Left renal cortex interstitium (tissue), 4 donors: ENCODE measurements at places on chromosomes 16 and 17.

- DNase-seq = no peak
Observed at GRCh38 chr17:73560661-73561060, 83.6 kb downstream of the SDK2 start.

GRCh38 chr17:29037739-29038084 is 5.2 kb upstream of the PIPOX start:
- DNase-seq = no peak

DNA sequence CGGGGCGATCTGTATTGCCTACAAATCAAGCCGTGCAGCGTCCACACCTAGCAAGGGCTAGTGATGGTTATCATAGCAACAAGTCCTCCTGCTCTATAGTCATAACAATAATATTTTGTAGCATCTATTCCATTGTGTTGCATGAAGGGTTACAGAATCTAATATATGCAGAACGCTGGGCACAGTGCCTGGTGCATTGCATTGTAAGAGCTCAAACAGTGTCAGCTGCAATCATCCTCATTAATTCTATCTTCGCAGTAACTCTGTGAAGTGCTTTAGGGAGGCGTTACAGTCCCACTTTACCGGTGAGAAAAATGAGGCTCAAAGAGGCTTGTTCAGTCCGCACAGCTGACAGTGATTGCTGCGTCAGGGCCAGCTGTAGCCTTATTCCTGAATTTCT is 149.4 kb downstream of the RBFOX1 start:
- DNase-seq = no peak

- DNase-seq = peak; percentile 8
Observed at GRCh38 chr16:24635900-24636610, 93.4 kb upstream of the TNRC6A start.

GRCh38 chr16:15556130-15556529 is 86.8 kb downstream of the MARF1 start:
- DNase-seq = no peak

DNA sequence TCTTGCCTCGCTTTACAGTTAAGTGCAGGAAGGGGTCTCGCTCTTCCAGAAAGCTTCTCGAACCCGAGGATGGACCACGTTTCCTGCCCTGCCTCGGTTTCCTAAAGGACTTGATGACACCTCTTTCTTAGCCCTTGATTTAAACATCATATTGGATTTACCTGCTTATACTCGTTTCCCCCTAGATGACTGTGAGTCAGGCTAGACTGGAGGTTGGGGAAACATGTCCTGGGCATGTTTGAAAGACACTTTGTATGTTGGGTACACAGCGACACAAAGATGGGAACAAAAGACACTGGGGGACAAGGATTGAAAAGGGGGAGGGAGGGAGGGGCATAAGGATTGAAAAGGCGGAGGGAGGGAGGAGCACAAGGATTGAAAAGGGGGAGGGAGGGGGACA is 30.0 kb downstream of the SDK2 start:
- DNase-seq = no peak

- no peak for DNase-seq
Observed at GRCh38 chr17:335691-336090, 16.9 kb downstream of the RPH3AL start.

DNA sequence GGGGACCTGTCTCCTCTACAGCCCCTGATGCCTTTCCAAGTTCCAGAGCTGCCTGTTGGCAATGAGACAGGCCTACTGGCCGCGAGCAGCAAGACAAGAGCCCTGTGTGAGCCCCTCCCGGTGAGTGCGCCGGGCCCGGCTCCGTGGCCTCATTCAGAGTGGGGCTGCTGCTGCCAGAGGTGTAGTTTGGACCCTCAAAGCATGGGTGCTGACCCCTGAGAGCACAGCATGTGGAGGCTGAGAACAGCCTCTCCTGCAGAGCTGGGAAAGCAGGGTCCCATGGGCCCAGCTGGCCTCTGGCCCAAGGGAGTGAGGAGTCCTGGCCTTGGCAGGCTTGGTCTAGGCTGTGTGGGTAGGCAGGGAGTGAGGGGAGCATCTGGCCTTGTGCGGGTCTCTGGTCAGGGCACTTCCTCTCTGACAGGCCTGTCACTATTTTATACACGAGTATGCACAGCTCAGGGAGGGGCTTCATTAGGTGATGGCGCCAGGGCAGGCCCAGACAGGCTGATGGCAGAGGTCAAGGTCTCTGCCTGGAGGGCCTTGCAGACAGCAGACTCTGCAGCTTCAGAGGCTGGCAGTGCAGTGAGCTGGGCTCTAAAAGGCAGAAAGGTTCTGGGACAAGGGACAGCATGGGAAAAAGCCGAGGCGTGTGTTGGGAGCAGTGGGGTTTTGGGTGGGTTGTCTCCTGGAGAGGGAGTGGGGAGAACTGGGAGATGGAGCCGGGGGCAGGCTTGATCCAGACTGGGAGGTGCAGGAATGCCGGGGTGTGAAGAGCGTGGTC is 43.4 kb downstream of the ADCY7 start:
- no peak for DNase-seq

- DNase-seq = no peak
Observed at GRCh38 chr16:67087803-67088202, 21.9 kb upstream of the PHAF1 start.

- no peak for DNase-seq
Observed at GRCh38 chr16:48378836-48379235, 6.4 kb downstream of the SIAH1 start.

DNA sequence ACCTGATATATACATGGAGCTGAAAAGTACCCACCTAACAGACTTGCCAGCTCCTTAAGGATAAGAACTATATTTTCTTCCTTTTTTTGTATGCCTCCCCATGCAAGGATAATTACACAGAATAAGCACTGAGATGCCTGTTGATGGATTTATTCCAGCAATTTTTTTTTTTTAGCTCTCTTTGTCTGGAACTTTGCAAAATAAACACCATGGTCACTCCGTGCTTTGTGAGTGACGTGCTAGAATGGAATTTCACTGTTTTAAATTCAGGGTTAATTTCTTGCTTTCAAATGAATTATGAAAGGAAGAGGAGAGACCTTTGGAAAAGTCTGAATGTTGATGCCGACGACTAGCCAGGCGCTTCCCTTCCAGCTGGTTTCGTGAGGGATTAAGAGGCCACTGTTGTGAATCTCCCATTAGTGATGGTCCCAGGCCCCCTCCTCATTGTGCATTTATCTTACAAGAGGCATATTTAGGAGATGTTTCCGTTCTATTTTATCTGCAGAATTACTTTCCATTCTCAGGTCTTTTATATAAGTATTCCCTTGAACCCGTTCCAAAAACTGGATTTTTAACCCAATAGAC is 529.1 kb downstream of the WWOX start:
- DNase-seq = no peak

- no peak for DNase-seq
Observed at GRCh38 chr16:49800876-49801275, 55.0 kb downstream of the ZNF423 start.

GRCh38 chr16:12147681-12148080 is 171.1 kb downstream of the SNX29 start:
- no peak for DNase-seq

- no peak for DNase-seq
Observed at GRCh38 chr16:73217654-73218053, 169.7 kb upstream of the ZFHX3 start.

- DNase-seq = no peak
Observed at GRCh38 chr16:35746281-35746962, 2287.0 kb downstream of the TP53TG3F start.

GRCh38 chr17:27975146-27976011 is 67.1 kb upstream of the NLK start:
- DNase-seq = no peak

GRCh38 chr17:40035162-40035559 is 19.0 kb downstream of the MED24 start:
- no peak for DNase-seq

- no peak for DNase-seq
Observed at GRCh38 chr16:75653922-75654321, 6.3 kb downstream of the TERF2IP start.

GRCh38 chr17:49691086-49691676 is 13.3 kb upstream of the SPOP start:
- DNase-seq = no peak

DNA sequence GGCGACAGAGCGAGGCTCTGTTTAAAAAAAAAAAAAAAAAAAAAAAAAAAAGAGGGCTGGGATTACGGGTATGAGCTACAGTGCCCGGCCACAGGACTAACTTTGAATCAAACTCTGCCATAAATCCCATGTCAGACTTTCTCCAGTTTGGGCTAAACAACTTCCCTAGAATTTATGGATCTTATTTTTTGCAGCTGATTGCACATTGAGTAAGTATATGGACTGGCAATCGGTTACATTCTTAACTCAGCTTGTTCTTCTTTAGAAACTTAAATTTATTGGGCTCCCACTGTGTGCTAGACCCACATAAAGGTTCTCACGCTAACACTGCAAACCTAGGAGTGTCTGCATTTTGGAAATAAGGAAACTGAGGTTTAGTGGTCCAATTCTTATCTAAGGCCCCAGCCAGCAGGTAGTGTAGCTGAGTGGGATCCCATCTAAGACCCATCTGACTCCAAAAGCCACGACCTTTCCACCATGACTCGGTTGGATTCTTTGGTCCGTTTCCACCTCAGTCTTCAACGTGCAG is 718 bp upstream of the CBFB start:
- no peak for DNase-seq

- no peak for DNase-seq
Observed at GRCh38 chr17:58331815-58332777, 3.5 kb upstream of the TSPOAP1 start.

- no peak for DNase-seq
Observed at GRCh38 chr17:82096709-82097183, 1.3 kb downstream of the FASN start.

- no peak for DNase-seq
Observed at GRCh38 chr17:77409282-77410161, 268.8 kb downstream of the SEC14L1 start.

- DNase-seq = peak; percentile 20
Observed at GRCh38 chr16:24540602-24541210, 1.3 kb downstream of the RBBP6 start.

DNA sequence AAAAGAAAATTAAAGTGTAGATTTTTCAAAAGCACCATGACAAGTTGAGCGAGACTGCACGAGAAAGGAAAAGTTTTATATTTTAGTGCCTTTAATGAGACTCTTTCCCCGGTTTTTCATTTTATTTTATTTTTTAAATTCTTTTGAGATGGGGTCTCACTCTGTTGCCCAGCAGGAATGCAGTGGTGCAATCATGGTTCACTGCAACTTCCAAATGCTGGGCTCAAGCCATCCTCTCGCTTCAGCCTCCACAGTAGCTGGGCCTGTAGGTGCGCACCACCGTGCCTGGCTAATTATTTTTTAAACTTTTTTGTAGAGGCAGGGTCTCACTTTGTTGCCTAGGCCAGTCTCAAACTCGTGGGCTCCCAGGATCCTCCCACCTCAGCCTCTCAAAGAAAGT is 5.7 kb upstream of the ATP2A3 start:
- no peak for DNase-seq

GRCh38 chr17:42913522-42913921 is 12.9 kb downstream of the G6PC1 start:
- no peak for DNase-seq

- DNase-seq = no peak
Observed at GRCh38 chr17:59107306-59107670, 608 bp upstream of the TRIM37 start.
